ENCODE measurements at places on chromosomes 5 and 9.

- no peak for DNase-seq
Observed at GRCh38 chr5:1759378-1759970, 40.2 kb downstream of the MRPL36 start.

- DNase-seq, result no peak
Observed at GRCh38 chr5:98917433-98917832, 11.4 kb downstream of the CHD1 start.

DNA sequence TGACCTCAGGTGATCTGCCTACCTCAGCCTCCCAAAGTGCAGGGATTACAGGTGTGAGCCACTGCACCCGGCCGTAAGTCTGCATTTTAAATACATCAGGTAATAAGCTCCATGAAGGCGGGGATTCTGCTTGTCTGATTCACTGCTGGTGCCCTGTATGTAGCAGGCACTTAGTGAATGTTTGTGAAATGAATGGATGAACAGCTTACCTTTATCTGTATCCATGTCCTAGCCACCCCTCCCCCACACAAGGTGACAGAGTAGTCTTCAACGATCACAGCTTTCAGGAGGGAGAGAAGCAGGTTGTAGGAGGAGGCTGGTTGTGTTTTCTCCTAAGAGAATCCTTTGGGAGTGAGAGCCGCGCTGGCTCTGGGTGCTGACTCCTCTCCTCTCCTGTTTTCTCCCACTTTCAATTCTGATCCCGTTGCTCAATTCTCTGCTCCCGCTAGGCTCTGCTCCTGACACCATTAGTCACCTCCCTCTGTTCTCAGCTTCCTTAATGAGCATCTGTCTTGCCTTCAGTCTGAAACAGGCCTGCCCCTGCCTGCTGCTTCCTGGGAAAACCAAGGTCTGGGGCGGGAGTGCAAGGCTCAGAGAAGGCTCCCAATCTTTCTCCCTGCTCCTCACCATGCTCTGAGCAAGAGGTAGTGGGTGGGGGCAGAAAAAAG lies 88.8 kb upstream of the CTNNA1 start:
- no peak for DNase-seq

DNA sequence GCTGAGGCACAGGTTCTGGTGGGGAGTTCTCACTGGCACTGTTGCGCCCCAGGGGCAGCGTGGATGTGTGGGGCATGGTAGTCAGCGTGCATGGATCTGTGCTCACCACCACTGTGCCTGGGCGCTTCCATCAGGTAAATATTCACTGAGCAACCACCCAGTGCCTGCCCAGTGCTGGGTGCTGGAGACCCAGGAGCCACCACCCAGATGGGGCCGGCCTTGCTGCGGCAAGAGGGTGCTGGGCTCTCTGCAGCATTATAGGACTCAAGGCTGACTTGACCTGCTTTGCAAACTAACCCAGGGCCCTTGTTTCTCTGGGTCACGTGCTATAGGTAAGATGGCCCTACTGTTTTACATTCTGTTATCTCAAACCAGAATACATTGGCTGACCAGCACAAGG lies 60.5 kb downstream of the DAP start:
- no peak for DNase-seq

- DNase-seq, result no peak
Observed at GRCh38 chr5:123007754-123008153, 28.8 kb downstream of the PPIC start.

DNA sequence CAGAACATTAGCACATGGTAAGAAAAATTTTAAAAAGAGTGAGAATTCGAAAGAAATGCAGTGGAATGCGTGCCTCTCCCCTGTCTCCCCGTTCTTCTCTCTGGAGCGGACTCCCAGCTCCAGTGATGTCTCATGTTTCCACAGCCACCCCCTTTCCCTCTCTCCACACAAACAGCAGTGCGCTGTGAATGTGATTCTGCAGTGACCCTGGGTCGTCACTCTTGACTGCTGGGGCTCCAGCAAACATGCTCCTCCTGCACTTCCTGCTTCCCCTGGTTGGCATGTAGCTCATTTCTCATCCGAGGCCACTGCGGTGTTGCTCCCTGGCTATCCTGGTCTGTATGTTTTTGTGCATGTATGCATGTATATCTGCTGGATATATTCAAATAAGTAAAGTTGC lies 13.3 kb downstream of the PHF2 start:
- no peak for DNase-seq

GRCh38 chr9:70495514-70495913 lies 81.1 kb upstream of the KLF9 start:
- DNase-seq, result no peak

GRCh38 chr5:88769165-88769564 lies 113.8 kb downstream of the MEF2C start:
- no peak for DNase-seq

DNA sequence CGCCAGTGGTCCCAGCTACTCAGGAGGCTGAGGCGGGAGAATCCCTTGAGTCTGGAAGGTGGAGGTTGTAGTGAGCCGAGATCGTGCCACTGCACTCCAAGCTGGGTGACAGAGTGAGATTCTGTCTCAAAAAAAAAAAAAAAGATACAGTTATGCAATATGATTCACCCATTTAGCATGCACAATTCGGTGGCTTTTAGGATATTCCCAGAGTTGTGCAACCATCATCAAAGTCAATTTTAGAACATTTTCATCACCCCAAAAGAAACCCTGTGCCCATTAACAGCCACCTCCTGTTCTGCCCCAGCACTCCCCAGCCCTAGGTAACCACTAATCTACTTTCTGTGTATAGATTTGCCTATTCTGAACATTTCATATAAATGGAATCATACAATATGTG lies 4.3 kb upstream of the DHFR start:
- no peak for DNase-seq

- DNase-seq, result peak; percentile 53
Observed at GRCh38 chr9:114448706-114449105, 56.6 kb downstream of the WHRN start.

DNA sequence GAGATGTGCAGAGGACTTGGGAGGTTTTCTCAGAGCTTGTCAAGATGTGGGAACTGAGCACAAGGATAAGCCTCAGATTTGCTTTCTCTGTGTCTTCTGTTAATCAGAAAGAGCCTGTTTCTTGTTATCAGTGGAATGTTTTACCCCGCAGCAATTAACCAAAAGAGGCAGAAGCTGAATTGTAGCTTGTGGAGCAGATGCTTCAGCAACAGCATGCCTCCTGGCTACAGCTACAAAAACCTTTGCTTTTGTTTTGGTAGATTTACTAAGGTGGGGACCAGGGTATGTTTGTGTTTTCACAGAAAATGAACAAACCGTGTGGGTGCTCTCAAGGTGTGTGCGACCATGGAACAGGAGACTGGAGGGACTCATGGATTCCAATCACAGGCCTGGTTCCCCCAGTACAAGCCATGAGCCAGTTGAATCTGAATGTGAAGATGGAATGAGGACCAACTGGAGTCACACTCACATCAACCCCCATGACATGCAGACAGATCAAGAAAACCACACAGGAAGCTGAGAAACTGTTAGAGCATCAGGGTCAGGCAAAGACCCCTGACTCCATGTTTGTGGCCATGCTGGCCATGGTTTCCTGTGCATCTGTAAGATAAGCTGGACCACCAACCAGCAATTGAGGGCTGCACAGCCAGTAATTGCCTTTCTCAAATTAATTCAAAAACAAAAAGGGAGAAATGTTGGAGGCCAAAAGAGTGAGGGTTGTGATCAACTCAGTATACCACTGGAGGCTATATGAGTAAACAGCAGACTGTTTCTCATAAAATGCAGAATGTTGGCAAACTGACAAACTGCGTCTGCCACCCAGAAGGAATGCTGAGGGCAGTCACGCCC lies 6.9 kb downstream of the UGT3A2 start:
- no peak for DNase-seq

DNA sequence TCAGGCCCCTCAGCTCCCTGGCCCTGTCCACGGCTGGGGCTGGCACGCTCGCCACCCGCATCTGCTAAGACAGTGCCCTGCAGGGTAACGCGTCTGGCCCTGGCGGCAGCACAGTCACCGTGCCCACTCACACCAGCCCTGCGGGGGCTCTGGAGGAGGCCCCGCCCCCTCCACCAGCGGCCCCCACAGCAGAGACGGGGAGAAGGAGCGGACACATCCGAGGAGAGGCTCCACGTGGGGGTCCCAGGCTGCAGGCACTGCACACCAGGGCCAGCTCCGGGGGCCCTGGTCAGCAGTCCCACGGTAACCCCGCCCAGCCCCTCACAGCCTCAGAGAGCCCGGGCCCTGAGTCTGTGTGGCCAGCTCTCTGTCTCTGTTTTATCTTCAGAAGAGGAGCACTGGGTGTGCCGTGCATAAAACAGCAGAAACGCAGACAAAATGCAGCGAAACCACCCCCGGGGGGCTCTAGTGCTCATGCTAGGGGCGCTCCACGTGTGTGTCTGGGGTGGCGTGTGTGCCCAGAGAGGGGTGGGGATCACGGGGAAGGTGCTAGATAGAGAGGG lies 47.5 kb upstream of the NRARP start:
- DNase-seq, result no peak

DNA sequence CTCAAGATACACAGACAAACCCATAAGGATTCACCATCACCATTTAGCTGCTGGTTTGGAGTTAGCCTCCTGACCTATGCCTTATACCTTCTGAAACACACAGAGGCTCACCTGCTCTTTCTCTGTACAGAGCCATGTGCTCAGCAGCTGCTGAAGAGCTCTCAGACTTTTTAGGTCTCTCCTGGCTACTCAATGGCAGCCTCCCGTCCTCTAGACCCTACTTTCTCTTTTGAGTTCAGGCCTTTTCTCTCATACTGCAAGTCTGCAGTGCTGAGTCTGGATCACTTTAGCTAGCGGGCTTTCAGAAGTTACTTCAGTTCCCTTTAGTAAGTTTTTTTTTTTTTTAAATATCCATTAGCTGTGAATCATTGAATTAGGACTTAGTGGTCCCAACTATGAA lies 25.7 kb downstream of the LVRN start:
- DNase-seq, result no peak

- no peak for DNase-seq
Observed at GRCh38 chr9:93287189-93287552, 103.2 kb downstream of the WNK2 start.

- DNase-seq, result no peak
Observed at GRCh38 chr9:123406016-123406415, 50.0 kb downstream of the CRB2 start.

- no peak for DNase-seq
Observed at GRCh38 chr5:39534690-39535089, 109.9 kb upstream of the DAB2 start.

Measured in GDM1 (cell line).